Neural crest cell (in vitro differentiated cells): ENCODE measurements at places on chromosomes 2 and 18. TPM values are rescaled to one million over a fixed set of nuclear protein-coding genes. Genes with fewer than 3 reads are reported as not detected.
A peak's percentile ranks its signal among the peaks of the same experiment; 100 is the strongest.

DNA sequence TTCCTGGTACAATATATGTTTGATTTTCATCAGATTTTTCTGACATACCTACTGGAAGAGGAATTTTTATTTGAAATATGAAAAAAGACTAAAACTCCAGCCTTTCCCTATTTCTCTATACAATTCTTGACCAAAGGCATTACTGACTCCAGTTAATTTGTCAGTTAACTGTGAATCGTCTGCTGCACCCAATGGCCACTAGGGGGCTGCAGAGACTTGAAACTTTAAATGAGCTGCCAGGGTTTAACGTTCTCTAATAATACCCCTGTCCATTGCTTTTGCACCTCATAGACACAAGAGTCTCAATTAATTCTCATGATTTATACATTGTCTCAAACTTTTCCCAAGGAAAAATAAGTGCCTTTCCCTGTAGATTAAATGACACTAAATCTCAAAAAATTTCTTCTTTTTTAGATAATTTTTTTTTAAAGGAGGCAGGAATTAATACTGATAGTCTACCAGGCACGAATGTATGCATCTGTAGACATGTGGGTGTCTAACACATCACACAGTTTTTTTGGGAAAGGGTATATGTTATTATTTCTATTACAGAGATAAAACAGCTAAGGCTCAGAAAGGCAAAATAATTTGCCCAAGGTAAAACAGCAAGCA, 1.8 kb upstream of the ALK start:
- peak overlapping the region; percentile 73 for H3K4me3 ChIP-seq
- peak; percentile 61 for DNase-seq
- H3K27me3 ChIP-seq, result peaks cover 63% of the 10 kb centered on the region
- no peak overlapping the region for H3K27ac ChIP-seq

- H3K4me3 ChIP-seq, result no peak overlapping the region
- H3K36me3 ChIP-seq, result no peaks in the 10 kb centered on the region
- DNase-seq, result no peak
- peaks cover 52% of the 10 kb centered on the region for H3K4me1 ChIP-seq
Observed at GRCh38 chr18:48938827-48939204, 11.9 kb downstream of the SMAD7 start.

Gene IL36RN
- not detected in 2 replicates for total RNA-seq

GRCh38 chr2:157442191-157442590, 1.7 kb downstream of the CYTIP start:
- no peaks in the 10 kb centered on the region for H3K27me3 ChIP-seq
- H3K4me3 ChIP-seq, result no peak overlapping the region
- peaks cover 7% of the 10 kb centered on the region for H3K4me1 ChIP-seq
- DNase-seq, result no peak
- no peak overlapping the region for H3K27ac ChIP-seq

DNA sequence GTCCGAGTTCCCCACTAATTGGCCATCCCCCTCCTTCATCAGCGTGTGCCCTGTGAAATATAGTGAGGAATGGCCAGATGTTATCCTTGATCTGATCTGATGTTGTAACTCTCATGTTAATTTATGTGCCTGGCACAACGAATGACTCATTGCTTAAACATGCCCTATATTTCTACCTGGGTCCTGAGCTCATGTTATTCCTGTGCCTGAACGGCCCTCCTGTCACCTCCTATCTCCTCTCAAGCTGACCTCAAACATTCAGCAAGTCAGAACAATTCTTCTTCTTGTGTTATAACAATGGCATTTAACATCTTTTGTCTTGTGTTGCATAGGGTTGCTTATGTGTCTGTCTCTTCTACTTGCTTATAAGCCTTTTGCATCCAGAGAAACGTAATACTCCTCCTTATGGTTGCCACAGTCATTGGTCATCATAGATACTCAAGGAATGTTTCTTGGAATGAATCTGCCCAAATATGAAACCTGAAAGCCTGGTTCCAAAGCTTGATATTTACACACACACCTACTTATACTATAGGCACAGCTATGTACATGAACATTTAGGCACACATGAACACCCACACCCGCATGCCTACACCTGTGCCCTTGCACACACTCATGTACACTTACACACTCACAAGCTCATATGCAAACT, 80.2 kb upstream of the PHLPP1 start:
- no peak for DNase-seq
- H3K4me1 ChIP-seq, result peaks cover 18% of the 10 kb centered on the region
- H3K4me3 ChIP-seq, result no peak overlapping the region
- no peaks in the 10 kb centered on the region for H3K27me3 ChIP-seq
- no peak overlapping the region for H3K27ac ChIP-seq
- H3K36me3 ChIP-seq, result no peaks in the 10 kb centered on the region

DNA sequence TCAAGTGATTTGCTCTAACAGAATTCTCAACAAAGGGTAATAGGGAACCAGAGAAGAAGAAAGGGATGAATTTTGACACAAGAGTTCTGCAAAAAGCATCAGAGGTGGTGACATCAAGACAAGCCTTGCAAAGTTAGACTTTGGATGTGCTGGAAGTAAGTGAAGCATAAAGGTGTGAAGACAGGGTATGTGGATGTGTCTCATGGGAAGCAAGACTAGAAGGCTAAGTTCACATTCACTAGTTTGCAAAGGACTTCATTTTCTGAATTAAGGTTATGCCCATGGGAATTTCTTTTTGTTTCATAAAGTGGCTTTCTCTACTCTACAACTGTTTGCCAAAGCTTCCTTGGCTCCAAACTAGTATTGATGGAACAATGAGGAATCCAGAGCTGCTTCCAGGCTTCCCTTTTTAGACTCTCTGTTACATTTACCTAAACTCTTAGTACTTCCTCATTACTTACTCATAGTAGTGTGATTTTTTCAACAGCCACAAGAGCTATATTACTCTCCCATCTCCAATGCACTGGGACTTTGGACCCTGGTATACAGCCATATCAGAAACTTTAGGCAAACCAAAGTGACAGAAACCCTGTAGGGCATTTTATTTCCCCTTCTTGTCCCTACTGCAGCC, 21.1 kb upstream of the IHH start:
- no peak for DNase-seq
- H3K27me3 ChIP-seq, result no peaks in the 10 kb centered on the region
- H3K4me3 ChIP-seq, result no peak overlapping the region
- H3K4me1 ChIP-seq, result peaks cover 6% of the 10 kb centered on the region
- H3K36me3 ChIP-seq, result no peaks in the 10 kb centered on the region

DNA sequence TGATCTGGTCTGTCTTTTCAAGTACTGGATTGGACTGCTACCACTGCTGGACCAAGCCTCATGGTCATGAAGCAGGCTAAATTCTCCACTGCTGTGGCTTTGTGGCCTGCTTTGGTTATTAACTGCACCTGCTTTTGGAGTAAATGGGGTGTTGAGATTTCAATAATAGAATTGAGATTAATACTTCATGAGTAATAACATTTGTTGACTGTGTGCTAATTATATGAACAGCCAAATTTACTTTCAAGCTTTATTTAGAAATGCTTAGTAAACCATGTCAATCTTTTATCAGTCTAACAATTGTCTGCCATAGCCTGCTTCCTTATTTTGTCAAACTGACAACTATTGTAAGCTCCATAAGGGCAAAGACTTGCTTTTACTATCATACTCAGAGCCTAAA, 27.4 kb upstream of the MTIF2 start:
- peaks cover 3% of the 10 kb centered on the region for H3K36me3 ChIP-seq
- H3K27me3 ChIP-seq, result no peaks in the 10 kb centered on the region
- no peak for DNase-seq
- no peaks in the 10 kb centered on the region for H3K4me1 ChIP-seq
- no peak overlapping the region for H3K27ac ChIP-seq
- H3K4me3 ChIP-seq, result no peak overlapping the region

DNA sequence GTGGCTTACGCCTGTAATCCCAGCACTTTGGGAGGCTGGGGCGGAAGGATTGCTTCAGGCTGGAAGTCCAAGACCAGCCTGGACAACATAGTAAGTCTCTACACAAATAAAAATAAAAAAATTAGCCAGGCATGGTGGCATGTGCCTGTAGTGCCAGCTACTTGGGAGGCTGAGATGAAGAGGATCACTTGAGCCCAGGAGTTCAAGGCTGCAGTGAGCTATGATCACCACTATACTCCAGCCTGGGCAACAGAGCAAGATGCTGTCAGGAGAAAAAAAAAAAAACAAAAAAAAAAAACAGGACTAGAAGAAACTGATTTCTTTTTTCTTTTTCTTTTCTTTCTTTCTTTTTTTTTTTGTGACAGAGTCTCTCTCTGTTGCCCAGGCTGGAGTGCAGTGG, 13.6 kb downstream of the SPDYA start:
- H3K27ac ChIP-seq, result no peak overlapping the region
- H3K4me1 ChIP-seq, result peaks cover 3% of the 10 kb centered on the region
- H3K27me3 ChIP-seq, result no peaks in the 10 kb centered on the region
- no peaks in the 10 kb centered on the region for H3K36me3 ChIP-seq
- no peak overlapping the region for H3K4me3 ChIP-seq

Gene CCDC121
- 5.8 and 6.0 TPM in 2 replicates for total RNA-seq

- no peak overlapping the region for H3K4me3 ChIP-seq
- H3K36me3 ChIP-seq, result no peaks in the 10 kb centered on the region
- H3K27me3 ChIP-seq, result no peaks in the 10 kb centered on the region
- no peaks in the 10 kb centered on the region for H3K4me1 ChIP-seq
Observed at GRCh38 chr18:55116863-55117262, 157.6 kb upstream of the CCDC68 start.

DNA sequence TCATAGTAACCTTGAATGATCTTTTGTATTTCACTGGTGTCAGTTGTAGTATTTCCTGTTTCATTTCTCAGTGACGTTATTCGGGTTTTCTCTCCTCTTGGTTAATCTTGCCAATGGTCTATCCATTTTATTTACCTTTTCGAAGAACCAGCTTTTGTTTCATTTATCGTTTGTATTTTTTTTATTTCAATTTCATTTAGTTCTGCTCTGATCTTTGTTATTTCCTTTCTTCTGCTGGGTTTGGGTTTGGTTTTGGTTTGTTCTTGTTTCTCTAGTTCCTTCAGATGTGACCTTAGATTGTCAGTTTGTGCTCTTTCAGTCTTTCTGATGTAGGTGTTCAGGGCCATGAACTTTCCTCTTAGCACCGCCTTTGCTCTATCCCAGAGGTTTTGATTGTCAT, 36.7 kb downstream of the SP140 start:
- H3K4me1 ChIP-seq, result peaks cover 4% of the 10 kb centered on the region
- H3K36me3 ChIP-seq, result no peaks in the 10 kb centered on the region
- H3K4me3 ChIP-seq, result no peak overlapping the region
- no peak for DNase-seq

Gene IL1RN
- total RNA-seq, result not detected in 2 replicates

- no peaks in the 10 kb centered on the region for H3K27me3 ChIP-seq
- H3K4me1 ChIP-seq, result peaks cover 30% of the 10 kb centered on the region
- H3K4me3 ChIP-seq, result no peak overlapping the region
- DNase-seq, result no peak
- H3K27ac ChIP-seq, result no peak overlapping the region
Observed at GRCh38 chr2:120853306-120854013, 117.8 kb downstream of the GLI2 start.

- no peak overlapping the region for H3K4me3 ChIP-seq
- DNase-seq, result peak; percentile 74
- H3K4me1 ChIP-seq, result no peaks in the 10 kb centered on the region
- peaks cover 81% of the 10 kb centered on the region for H3K27me3 ChIP-seq
Observed at GRCh38 chr2:119011162-119011909, 69.3 kb downstream of the MARCO start.

DNA sequence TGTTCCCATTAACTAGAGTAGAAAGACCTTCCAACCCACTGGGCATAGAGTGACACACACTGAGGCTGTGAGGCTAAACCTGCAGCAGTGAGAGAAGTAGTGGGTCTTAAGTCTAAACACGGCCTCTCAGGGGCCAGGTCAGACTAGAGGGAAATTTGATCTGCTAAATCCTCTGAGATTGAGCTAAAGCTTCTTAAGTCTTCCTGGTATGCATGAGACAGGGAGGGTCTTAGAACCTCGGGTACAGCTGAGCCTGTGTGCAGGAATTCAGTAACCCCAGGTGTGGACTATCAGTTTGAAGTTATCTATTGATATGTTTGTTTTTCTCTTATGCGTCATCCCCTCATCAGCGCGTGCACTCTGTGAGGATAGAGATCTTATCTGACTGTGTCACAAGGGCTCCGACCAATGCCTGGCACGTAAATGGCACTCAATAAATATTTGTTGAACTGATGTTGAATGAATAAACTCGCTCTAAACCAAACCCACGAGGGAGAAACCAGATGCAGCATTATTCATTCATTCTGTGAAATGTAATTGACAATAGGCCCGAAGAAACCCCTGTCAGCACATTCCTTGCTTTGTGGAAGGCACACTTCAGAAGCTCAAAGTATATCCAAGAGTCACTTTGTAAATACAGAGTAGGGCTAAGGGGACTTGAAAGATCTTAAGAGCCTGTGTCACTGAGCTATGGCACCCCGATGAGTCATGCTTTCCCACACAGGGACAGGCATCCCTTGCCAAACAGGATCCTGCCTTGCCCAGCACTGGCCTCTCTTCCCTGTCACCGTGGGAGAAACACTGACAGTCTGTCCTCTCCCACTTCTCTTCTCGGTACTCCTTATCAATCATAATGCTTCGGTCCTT, 21.7 kb upstream of the RAB10 start:
- H3K27ac ChIP-seq, result no peak overlapping the region
- no peak for DNase-seq
- no peaks in the 10 kb centered on the region for H3K36me3 ChIP-seq
- peaks cover 9% of the 10 kb centered on the region for H3K4me1 ChIP-seq
- H3K4me3 ChIP-seq, result no peak overlapping the region

Gene TCF7L1
- 40.3 and 41.8 TPM in 2 replicates for total RNA-seq

GRCh38 chr2:226467633-226468032, 332.0 kb downstream of the IRS1 start:
- no peak overlapping the region for H3K4me3 ChIP-seq
- no peak for DNase-seq
- no peaks in the 10 kb centered on the region for H3K27me3 ChIP-seq

GRCh38 chr2:181785691-181786344, 105.5 kb upstream of the NEUROD1 start:
- peaks cover 49% of the 10 kb centered on the region for H3K4me1 ChIP-seq
- H3K4me3 ChIP-seq, result no peak overlapping the region
- H3K27ac ChIP-seq, result no peak overlapping the region
- no peaks in the 10 kb centered on the region for H3K36me3 ChIP-seq
- DNase-seq, result no peak

GRCh38 chr2:216312441-216312840, 59.8 kb downstream of the MARCHF4 start:
- H3K36me3 ChIP-seq, result no peaks in the 10 kb centered on the region
- no peak overlapping the region for H3K27ac ChIP-seq
- H3K4me1 ChIP-seq, result peaks cover 31% of the 10 kb centered on the region
- DNase-seq, result no peak
- no peak overlapping the region for H3K4me3 ChIP-seq

Gene MYCN
- total RNA-seq, result 144 and 149 TPM in 2 replicates

DNA sequence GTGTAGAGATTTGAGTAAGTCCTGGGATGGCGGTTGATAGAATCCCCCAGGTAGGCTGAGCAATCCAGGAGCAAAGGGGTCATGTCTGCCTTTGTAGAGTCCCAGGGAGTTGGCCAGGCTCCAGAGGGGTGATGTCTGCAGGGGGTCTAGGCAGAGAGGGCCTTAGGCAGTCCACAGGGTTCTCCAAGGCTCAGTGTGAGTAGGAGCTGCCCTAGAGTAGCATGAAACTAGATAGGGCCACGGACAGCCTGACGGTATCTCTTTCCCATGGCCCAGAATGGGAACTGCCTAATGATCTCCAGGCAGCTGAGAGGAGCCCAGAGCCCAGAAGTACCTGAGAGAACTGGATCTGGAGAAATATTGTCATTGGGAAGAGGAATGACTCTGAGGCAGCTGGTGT, 9.0 kb upstream of the FAM136A start:
- no peak overlapping the region for H3K27ac ChIP-seq
- DNase-seq, result no peak
- H3K36me3 ChIP-seq, result no peaks in the 10 kb centered on the region
- H3K4me3 ChIP-seq, result no peak overlapping the region
- H3K4me1 ChIP-seq, result no peaks in the 10 kb centered on the region

GRCh38 chr2:219209236-219210195, 2.9 kb downstream of the ZFAND2B start:
- H3K4me3 ChIP-seq, result peak overlapping the region; percentile 80
- peak overlapping the region; percentile 92 for H3K27ac ChIP-seq
- DNase-seq, result no peak
